Stimulated activated CD8-positive, alpha-beta memory T cell treated with anti-CD3 and anti-CD28 coated beads, Interleukin-15, amount 100 ng/mL, for 4 hours (primary cell): ENCODE measurements at places on chromosomes 7 and 10.

GRCh38 chr7:29854257-29854938 lies 48.1 kb downstream of the WIPF3 start:
- DNase-seq = no peak

DNA sequence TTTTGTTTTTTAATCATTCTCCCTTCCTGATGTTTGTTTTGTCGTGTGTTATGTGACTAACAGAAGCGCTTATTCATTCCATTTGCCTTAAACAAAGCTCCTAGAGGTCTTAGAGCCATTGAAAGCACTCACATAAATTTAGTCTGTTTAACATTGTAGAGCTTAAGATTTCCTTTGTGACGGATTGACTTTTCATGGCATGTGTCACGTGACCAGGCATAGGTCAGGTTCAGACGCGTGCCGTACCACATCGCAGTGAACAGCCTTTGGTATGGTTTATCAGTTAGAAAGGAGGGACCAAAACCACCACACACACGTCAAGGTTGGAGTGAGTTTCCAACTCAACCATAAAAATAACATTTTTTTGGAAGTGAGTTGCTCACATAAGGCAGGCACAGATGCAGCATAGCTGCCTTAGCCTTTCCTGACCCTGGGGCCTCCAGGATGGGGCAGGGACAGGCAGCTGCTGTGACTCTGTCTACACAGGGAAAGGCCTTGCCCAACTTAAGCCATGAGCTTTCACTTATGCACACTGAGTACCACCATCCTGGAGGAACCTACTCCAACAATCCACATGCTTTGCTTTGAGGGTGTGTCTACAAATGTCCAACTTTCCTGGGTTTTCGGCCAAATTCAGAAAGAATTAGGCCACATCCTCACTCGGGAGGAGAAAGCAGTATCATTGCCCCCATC lies 55.5 kb downstream of the WDFY4 start:
- no peak for DNase-seq

GRCh38 chr7:131189488-131189887 lies 138.2 kb upstream of the MKLN1 start:
- no peak for DNase-seq

GRCh38 chr7:40200791-40201190 lies 66.0 kb downstream of the SUGCT start:
- DNase-seq = no peak

- no peak for DNase-seq
Measured at GRCh38 chr7:101631224-101631714, 2.2 kb upstream of the MYL10 start.

DNA sequence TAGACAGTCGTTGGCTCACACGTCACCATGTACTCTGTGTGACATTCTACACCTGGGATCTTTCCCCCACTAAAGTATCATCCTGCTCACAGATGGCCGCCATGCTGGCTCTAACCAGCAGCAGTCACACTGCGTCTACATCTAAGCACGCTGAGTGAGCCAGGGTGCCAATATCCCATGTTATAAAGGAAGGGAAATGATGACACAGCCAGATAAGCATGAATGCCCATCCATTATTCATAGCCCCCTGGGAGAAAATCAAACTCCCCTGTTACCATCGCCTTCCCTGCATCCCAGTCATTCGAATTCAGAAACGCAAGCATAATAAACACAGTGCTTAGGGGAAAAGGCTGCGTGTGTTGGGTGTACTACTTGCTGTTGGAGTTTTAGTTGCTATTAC lies 698.2 kb upstream of the AUTS2 start:
- no peak for DNase-seq

- no peak for DNase-seq
Measured at GRCh38 chr7:70935854-70936253, 196.1 kb upstream of the GALNT17 start.

GRCh38 chr10:75542906-75543305 lies 111.5 kb downstream of the LRMDA start:
- no peak for DNase-seq

GRCh38 chr7:50208378-50208982 lies 96.0 kb upstream of the IKZF1 start:
- no peak for DNase-seq

DNA sequence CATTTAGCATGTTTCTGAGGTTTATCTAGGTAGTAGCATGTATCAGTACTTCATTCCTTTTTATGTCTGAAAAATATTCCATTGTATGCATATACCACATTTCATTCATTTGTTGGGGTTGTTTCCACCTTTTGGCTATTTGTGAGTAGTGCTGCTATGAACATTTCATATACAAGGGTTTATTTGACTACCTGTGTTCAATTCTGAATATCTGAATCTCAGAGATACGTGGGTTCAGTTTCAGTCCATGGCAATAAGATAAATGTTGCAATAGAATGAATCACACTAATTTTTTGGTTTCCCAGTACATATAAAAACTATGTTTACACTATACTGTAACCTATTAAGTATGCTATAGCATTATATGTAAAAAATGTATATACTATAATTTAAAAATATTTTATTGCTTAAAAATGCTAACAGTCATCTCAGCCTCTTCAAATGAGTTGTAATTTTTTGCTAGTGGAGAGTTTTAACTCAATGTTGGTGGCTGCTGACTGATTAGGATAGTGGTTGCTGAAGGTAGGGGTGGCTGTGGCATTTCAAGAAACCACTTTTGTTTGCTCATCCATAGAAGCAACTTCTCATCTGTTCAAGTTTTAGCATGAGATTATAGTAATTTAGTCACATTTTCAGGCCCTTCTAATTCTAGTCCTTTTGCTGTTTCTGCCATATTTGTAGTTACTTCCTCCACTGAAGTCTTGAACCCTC lies 13.9 kb downstream of the PLEKHA1 start:
- no peak for DNase-seq

DNA sequence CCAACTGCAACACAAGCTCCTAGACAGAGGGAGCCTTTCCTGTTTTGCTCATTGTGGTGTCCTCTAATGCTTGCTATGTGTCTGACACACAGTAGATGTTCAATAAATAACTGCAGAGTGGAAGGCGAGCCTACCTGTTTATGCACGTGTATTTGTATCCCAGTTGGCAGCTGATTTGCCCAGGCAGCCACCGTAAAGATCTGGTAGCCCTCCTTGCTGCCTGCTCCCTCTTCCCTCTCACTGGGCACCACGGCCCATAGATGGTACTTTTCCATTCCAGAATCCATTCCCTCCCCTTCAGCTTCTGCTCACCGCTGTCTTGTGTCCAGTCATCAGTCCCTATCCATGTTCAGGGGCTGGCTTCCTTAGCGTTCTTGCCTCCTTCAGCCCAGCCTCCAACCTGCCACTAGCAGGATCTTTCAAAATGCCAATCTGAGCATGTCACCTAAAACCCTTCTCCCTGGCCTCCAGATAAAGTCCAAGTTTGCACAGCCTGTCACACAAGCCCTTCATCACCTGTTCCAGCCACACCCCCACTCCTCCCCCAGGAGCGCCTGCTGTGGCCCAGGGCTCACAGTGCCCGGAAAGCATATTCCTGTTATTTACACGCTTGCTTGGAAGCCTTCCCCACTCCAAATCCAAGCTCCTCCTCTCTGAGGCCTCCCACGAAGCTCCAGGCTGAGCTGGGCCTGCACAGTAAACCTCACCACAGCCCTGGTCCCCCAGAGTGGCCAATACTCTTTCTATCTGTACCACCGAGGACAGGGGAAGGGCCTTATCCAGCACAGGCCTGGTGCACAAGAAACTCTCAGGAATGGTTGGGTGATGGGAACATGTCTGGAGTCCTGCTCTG lies 21.0 kb downstream of the ZCCHC24 start:
- no peak for DNase-seq

GRCh38 chr7:69365651-69366192 lies 232.6 kb upstream of the AUTS2 start:
- no peak for DNase-seq

- no peak for DNase-seq
Measured at GRCh38 chr7:107746006-107746405, 2.1 kb downstream of the CBLL1 start.

GRCh38 chr7:85890244-85890811 lies 703.5 kb upstream of the SEMA3D start:
- DNase-seq = no peak

DNA sequence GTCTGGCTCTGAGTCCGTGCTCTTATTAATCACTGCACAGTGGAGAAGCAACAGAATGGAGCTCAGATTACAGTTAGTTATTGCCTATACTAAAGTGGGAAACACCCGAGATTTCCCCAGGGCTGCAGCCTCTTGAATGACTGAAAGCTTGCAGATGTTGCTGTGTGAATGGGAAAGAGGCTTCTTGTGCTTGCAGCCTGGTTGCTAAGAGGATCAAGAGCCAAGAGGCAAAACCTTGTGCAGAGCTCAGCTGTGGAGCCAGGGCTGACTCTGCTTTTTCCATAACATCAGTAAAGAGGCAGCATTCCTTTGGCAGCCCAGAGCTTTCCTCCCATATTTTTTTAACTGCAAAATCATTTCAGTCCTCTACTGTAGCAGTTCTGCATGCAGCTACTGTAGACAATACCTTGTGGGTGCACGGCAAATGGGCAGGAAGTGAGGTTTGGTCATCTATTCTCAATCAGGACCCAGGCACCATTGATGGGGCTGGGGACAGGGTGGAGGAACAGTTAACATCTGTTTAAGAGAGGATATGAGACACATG lies 86.5 kb downstream of the RALA start:
- no peak for DNase-seq

GRCh38 chr7:22248111-22248809 lies 108.7 kb downstream of the RAPGEF5 start:
- no peak for DNase-seq

GRCh38 chr10:107409522-107409921 lies 245.0 kb upstream of the SORCS1 start:
- no peak for DNase-seq

DNA sequence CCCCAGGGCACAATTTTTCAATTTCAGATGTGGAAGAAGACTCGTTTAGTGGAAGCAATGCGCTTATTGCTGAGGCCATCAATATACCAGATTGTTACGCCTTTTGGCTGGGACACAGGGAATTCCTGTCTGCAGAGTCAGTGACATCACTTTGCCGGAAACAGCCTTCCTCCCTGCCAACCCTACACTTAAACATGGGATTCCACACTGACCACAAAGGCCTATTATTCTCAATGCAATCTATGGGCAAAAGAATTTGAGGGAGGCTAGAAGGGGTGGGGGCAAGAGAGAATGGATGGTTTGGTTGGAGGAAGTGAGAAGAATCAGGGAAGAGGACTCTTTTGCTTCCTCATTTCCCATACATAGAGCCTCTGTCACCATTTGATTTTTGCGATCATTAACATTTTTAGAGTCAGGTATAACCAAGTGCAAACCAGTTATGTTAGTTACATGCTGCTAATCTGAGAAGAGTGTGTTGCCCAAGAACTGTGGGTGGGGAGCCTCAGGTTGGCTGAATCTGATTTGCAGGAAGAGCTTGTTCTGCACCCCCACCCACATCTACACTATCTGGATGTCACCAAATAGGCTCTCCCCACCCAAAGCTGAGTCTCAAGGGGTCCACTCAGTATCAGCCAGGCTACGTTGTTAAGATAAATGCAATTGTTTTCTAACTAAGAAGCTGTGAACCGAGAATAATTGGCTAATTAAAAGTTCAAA lies 58.2 kb downstream of the ENTPD1 start:
- DNase-seq = no peak

GRCh38 chr7:33789871-33790630 lies 115.3 kb upstream of the BMPER start:
- DNase-seq = no peak

DNA sequence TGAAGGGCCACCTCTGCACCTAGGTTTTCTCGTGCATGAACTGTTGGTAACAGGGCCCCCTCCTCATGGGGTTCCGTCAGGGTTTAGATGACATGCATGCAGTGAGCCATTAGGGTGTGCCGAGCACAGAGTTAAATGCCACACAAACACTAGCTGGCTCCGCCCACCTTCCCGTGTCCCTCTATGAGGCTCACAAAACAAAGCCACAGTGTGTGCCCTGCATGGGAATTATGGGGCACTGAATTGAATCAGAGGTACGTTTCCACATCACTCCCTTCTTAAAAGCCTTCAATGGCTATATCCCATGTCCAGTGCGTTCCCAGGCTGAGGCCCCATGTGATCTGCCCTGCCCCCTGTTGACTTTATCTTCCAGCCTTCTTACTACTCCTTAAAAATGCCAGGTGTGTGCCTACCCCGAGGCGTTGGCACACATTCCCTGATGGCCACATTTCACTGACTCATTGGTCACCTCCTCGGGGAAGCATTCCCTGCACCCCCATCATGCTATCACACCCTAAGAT lies 35.7 kb downstream of the GSDME start:
- DNase-seq = no peak

- no peak for DNase-seq
Measured at GRCh38 chr7:158541346-158542010, 46.1 kb downstream of the PTPRN2 start.
